CD14-positive monocyte (primary cell): ENCODE measurements at places on chromosomes 7 and 10. TPM values are rescaled to one million over a fixed set of nuclear protein-coding genes. Genes with fewer than 3 reads are reported as not detected.

- H3K27me3 ChIP-seq = no peaks in the 10 kb centered on the region
- DNase-seq = peak; percentile 85
- H3K27ac ChIP-seq = no peak overlapping the region
Observed at GRCh38 chr10:62153191-62153590, 115.5 kb downstream of the RTKN2 start.

GRCh38 chr7:55498142-55498541 lies 74.2 kb downstream of the VOPP1 start:
- no peak overlapping the region for H3K27ac ChIP-seq
- peaks cover 59% of the 10 kb centered on the region for H3K36me3 ChIP-seq
- no peaks in the 10 kb centered on the region for H3K4me1 ChIP-seq
- no peaks in the 10 kb centered on the region for H3K27me3 ChIP-seq

- no peaks in the 10 kb centered on the region for H3K27me3 ChIP-seq
- peaks cover 12% of the 10 kb centered on the region for H3K4me1 ChIP-seq
Observed at GRCh38 chr7:24862461-24862860, 105.2 kb upstream of the GSDME start.

- no peak for DNase-seq
- peaks cover 18% of the 10 kb centered on the region for H3K36me3 ChIP-seq
- peaks cover 17% of the 10 kb centered on the region for H3K4me1 ChIP-seq
Observed at GRCh38 chr7:104207348-104207730, 474 bp downstream of the ORC5 start.

DNA sequence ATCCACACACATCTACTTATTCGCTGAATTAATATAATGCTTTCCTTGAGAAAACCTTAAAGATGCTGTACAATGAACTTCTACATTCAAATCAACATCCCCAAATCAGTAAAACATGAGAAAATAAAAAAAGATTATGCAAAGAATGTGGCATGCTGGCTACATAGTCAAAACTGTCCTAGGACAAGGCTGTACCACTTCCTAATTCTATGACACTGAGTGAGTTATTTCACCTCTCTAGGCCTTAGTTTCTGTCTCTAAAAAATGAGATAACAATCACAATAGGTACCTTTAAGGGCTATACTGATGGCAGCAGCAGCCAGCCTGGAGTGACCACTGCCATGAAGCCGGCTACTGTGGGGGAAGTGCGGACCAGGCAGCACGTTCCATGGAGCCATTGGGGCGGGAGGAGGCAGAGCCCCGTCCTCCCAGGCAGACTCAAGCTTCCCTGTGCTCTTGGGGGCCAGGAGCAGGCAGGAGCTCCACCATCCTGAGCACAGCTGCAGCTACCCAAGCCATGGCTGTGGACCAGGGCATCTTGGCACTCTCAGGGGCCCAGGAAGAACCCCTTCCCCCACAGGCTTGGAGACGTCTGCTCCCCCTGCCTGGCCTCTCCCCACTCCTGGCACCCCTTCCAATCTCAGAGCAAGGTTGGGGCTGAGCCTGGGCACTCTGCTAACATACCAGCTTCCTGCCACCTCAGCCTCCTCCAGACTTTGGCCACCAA lies 110.2 kb downstream of the ELAPOR2 start:
- H3K27ac ChIP-seq = no peak overlapping the region
- no peaks in the 10 kb centered on the region for H3K36me3 ChIP-seq
- H3K27me3 ChIP-seq = no peaks in the 10 kb centered on the region
- no peaks in the 10 kb centered on the region for H3K4me1 ChIP-seq
- DNase-seq = no peak
- no peak overlapping the region for H3K4me3 ChIP-seq

DNA sequence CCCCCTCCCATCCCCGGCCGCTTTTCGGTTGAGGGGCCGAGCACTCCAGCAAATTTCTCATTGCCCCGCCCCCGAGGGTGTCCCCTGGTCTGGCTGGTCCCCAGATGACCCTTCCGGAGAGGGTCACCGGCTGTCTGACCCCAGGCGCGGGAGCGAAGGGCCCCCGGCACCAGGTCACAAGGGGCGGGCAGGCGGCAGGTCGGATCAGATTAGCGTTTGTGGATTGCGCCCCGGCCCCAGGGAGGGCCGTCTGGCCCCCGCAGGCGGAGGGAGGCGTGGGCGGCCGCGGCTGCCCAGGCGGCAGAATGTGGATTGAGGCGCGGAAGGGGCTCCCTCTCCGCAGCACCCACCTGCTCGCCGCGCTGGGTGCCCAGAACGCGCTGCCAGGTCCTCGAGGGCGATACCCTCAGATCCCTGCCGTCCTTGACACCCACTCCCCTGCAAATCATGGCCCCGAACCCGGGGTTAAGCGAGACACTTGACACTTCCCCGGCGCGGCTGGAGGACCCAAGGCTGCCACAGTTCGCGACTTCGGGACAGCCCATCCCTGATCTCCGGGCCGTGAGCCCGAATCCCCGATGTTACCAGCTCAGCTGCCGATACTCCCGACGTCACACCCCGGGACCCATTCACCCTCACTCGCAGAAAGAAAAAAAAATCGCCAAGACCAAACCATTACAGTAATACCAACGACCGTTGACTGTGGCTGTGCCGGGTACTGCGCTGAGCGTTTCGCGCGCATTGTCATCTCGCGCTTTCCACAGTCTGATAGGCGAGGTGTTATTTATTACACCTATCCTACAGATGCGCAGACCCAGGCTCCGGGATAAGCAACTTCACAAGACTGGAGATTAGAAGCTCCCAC lies 953 bp downstream of the NODAL start:
- H3K36me3 ChIP-seq = no peaks in the 10 kb centered on the region
- no peak for DNase-seq
- H3K27me3 ChIP-seq = peaks cover 31% of the 10 kb centered on the region
- H3K4me1 ChIP-seq = peaks cover 14% of the 10 kb centered on the region
- H3K27ac ChIP-seq = no peak overlapping the region
- H3K4me3 ChIP-seq = no peak overlapping the region

GRCh38 chr10:59047957-59048618 lies 128.4 kb upstream of the PHYHIPL start:
- H3K27ac ChIP-seq = no peak overlapping the region
- no peak for DNase-seq
- no peaks in the 10 kb centered on the region for H3K27me3 ChIP-seq
- no peaks in the 10 kb centered on the region for H3K36me3 ChIP-seq
- H3K4me1 ChIP-seq = no peaks in the 10 kb centered on the region
- H3K4me3 ChIP-seq = no peak overlapping the region

DNA sequence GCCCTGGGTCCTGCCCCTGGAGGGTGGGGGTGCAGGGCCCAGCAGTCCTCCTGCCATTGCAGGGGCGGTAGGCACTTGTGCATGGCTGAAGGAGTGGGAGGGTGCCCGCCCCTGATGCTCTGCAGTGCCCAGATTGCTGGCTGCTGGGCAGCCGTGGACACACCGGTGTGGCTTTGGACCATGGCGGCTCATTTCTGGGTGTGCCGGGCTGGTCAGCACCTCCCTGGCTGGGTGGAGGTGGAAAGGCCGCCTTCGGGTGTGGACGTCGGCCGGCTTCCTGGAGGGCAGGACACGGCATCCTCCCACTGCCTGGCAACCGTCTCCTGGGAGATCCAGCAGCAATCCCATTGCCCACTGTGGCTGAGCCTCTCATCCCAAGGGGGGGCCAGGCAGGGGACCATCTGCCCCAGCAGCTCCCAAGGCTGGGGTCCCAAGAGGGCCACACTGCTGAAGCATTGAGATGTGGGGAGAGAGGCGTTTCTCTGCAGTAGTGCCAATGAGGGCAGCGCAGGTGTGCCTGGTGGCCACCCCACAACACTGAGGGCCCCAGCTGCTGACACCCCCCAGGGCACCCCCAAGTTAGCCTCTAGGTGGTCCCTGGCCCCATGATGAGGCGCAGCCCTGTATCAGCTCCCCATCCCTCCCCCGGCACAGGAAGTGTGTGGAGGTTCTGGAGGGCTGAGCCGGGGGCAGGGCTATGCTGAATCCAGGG lies 12.9 kb downstream of the TTYH3 start:
- peaks cover 81% of the 10 kb centered on the region for H3K4me1 ChIP-seq
- DNase-seq = no peak
- H3K27ac ChIP-seq = peak overlapping the region; percentile 75
- H3K36me3 ChIP-seq = peaks cover 22% of the 10 kb centered on the region
- H3K4me3 ChIP-seq = no peak overlapping the region
- H3K27me3 ChIP-seq = no peaks in the 10 kb centered on the region

GRCh38 chr7:3327655-3328054 lies 26.6 kb downstream of the SDK1 start:
- no peak for DNase-seq
- H3K4me3 ChIP-seq = no peak overlapping the region
- H3K4me1 ChIP-seq = no peaks in the 10 kb centered on the region
- no peak overlapping the region for H3K27ac ChIP-seq

GRCh38 chr10:45422207-45422865 lies 48.3 kb downstream of the ALOX5 start:
- H3K36me3 ChIP-seq = peaks cover 62% of the 10 kb centered on the region
- no peaks in the 10 kb centered on the region for H3K27me3 ChIP-seq
- no peak for DNase-seq

DNA sequence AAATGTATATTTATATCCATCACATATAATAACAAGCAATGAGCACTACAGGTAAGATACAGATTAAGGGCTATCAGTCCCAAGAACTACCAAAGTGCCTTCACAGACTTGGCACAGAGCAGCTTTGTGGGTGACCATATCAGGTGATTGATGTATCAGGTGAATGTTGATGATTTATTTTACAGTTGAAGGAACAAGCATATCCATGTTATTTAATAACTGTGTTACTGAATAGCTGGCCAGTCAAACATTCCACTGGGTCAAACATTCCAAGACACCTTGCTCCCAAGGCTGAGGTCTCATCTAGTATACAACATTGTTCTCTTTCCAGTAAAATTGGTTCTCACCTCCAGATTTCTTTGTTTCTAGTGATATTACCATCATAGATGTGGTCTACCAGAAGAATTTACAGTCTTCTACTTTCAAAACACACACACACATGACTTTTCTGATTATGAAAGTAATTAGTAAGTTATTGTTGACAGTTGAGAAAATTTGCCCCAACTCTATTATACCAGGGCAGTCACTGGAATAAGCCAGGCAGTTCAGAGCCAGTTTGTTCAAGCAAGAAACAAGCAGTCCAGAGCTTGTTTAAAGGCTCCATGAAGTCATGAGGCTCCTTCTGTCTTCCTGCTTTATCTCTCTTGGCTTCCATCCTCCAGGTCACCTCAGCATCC lies 68.2 kb downstream of the ELAPOR2 start:
- no peak overlapping the region for H3K27ac ChIP-seq
- H3K4me3 ChIP-seq = no peak overlapping the region
- DNase-seq = no peak
- no peaks in the 10 kb centered on the region for H3K27me3 ChIP-seq

DNA sequence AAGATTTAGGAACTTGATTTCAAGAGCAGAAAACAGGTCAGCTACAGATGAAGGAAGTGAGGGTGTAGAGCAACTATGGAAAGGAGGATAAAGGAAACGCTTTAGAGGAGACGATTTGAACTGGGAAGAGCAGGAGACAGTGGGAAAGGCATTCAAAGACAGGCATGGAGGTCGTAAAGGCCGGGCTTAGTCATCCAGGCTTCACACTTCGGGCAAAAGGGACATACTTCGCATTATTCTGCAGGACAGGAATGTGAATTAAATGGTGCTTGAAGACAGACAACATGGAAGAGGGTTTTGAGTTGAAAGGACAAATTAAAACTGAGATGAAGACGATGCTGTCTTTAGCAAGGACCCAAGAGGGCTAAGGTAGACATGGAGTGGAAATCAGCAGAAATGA lies 8.1 kb downstream of the FAM171A1 start:
- H3K36me3 ChIP-seq = no peaks in the 10 kb centered on the region
- H3K4me3 ChIP-seq = no peak overlapping the region
- DNase-seq = no peak
- no peaks in the 10 kb centered on the region for H3K4me1 ChIP-seq
- peaks cover 18% of the 10 kb centered on the region for H3K27me3 ChIP-seq
- no peak overlapping the region for H3K27ac ChIP-seq

DNA sequence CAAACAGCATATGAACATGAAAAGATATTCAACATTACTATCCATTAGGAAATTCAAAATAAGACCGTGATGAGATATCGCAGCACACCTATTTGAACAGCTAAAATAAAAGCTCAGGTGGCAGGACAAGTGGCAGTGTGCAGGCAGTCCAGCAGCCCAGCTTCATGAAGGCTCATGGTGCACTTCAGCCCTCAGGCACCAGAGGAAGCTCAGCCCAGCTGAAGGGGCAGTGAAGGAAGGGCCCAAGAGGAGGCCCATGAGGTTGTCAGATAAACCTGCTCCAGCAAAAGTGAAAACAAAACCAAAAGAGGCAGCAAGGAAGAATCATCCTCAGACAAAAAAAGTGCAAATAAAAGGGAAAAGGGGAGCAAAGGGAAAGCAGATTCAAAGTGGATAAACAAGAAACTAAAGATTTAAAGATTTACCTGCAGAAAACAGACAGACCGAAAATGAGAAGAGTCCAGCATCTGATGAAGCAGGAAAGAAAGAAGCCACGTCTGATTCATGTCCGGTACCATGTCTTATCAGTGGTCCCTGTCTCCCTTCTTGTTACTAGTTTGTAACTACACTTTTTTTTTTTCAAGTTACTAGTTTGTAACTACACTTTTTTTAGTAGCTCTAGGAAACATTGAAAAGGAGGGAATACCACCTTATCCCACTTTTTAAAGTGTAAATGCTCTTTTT lies 15.0 kb upstream of the FAM24B start:
- no peaks in the 10 kb centered on the region for H3K27me3 ChIP-seq
- H3K27ac ChIP-seq = no peak overlapping the region
- H3K4me1 ChIP-seq = no peaks in the 10 kb centered on the region

GRCh38 chr7:45923290-45923689 lies 2.2 kb upstream of the IGFBP3 start:
- no peak overlapping the region for H3K4me3 ChIP-seq
- no peaks in the 10 kb centered on the region for H3K4me1 ChIP-seq
- no peaks in the 10 kb centered on the region for H3K36me3 ChIP-seq
- H3K27ac ChIP-seq = no peak overlapping the region
- H3K27me3 ChIP-seq = peaks cover 48% of the 10 kb centered on the region

DNA sequence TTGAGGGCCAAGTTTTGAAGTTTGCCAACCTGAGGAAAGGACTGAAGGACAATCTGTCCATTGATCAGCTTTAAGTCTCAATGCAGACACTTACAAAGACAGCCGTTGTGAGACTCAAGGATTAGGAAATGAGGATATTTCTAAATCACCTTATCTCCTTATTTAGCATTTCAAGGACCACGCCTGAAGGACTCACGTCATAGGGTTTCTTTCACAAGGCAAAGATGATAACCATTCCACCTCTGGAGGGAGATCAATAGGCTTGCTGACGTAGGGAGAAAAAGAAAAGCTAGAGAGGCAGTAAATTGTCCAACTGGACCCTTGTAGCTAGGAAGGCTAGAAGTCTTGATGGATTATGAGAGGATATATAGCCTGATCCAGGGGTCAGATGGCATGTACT lies 3.3 kb upstream of the ASB4 start:
- H3K4me3 ChIP-seq = no peak overlapping the region
- no peaks in the 10 kb centered on the region for H3K27me3 ChIP-seq
- H3K4me1 ChIP-seq = no peaks in the 10 kb centered on the region
- no peaks in the 10 kb centered on the region for H3K36me3 ChIP-seq
- no peak overlapping the region for H3K27ac ChIP-seq
- DNase-seq = no peak

- H3K27ac ChIP-seq = no peak overlapping the region
- H3K4me1 ChIP-seq = no peaks in the 10 kb centered on the region
Observed at GRCh38 chr10:6678211-6678803, 98.2 kb upstream of the PRKCQ start.

- H3K4me1 ChIP-seq = no peaks in the 10 kb centered on the region
- no peak for DNase-seq
- H3K27me3 ChIP-seq = no peaks in the 10 kb centered on the region
- H3K27ac ChIP-seq = no peak overlapping the region
- H3K36me3 ChIP-seq = no peaks in the 10 kb centered on the region
Observed at GRCh38 chr7:132049462-132050304, 493.3 kb upstream of the PODXL start.

The COL13A1 gene
- polyA plus RNA-seq = not detected

The SHTN1 gene
- 14.4 TPM for polyA plus RNA-seq

The SLC26A5 gene
- not detected for polyA plus RNA-seq

The SLC18A3 gene
- polyA plus RNA-seq = not detected in 2 replicates

The TLX1 gene
- polyA plus RNA-seq = not detected in 2 replicates

The ZNF804B gene
- polyA plus RNA-seq = not detected

The ABCA13 gene
- 0.22 and 0.37 TPM in 2 replicates for polyA plus RNA-seq

The VSIR gene
- 635 and 906 TPM in 2 replicates for polyA plus RNA-seq
